ENCODE measurements at places on chromosomes 12 and 14. TPM values are rescaled to one million over a fixed set of nuclear protein-coding genes. Genes with fewer than 3 reads are reported as not detected.

DNA sequence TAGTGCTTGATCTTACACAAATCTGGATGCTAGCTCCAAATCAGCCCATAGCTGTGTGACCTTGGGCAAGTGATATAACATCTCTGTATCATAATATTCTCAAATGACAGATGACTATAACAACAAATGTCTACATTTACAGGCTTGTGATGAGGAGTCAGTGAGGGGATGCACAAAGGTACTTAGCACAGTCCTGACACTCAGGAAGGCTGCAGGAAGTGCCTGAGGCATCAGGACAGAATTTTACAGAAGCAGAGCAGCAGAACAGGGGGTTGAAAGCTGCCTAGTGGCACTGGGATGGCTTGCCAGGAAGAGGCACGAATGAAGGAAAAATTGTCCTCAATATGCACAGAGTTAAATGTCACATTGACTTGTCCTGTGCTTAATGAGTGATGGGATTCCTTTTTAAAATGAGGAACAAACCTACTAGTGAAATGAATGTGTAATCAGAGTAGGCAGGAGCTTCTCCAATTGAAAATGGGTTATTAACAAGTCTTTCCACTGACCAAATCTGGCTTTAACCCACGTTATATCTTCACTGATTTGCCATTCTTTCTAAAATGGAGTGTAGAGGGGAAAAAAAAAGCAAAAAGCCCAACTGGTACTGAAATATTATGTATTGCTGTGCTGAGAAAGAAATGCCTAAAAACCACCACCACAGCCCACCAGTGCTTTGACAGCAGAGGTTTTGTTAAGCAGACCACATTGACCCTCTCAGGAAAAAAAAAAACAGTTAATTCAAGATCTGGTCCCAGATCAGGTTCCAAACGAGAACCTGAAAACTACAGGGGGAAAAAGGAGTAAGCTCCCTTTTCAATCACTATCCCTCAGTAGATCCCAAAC lies 11.6 kb downstream of the BTG1 start:
- peaks cover 55% of the 10 kb centered on the region for H3K4me1 ChIP-seq
- no peaks in the 10 kb centered on the region for H3K36me3 ChIP-seq
- no peak for DNase-seq
- no peaks in the 10 kb centered on the region for H3K27me3 ChIP-seq

- no peaks in the 10 kb centered on the region for H3K27me3 ChIP-seq
- no peak overlapping the region for H3K27ac ChIP-seq
- no peak for DNase-seq
- H3K4me3 ChIP-seq: no peak overlapping the region
- H3K36me3 ChIP-seq: no peaks in the 10 kb centered on the region
Measured at GRCh38 chr12:25767606-25768005, 190.9 kb upstream of the RASSF8 start.

GRCh38 chr12:122886851-122887818 lies 8.8 kb downstream of the VPS37B start:
- H3K4me3 ChIP-seq: no peak overlapping the region
- DNase-seq: peak; percentile 67
- H3K4me1 ChIP-seq: peaks cover 58% of the 10 kb centered on the region
- no peaks in the 10 kb centered on the region for H3K27me3 ChIP-seq
- peak overlapping the region; percentile 86 for H3K27ac ChIP-seq
- no peaks in the 10 kb centered on the region for H3K36me3 ChIP-seq

- H3K27me3 ChIP-seq: no peaks in the 10 kb centered on the region
- H3K4me1 ChIP-seq: no peaks in the 10 kb centered on the region
- no peak for DNase-seq
- no peak overlapping the region for H3K27ac ChIP-seq
Measured at GRCh38 chr14:102737402-102738372, 39.6 kb upstream of the TRAF3 start.

GRCh38 chr12:85191-85666 lies 18.7 kb downstream of the IQSEC3 start:
- H3K36me3 ChIP-seq: no peaks in the 10 kb centered on the region
- no peaks in the 10 kb centered on the region for H3K4me1 ChIP-seq

DNA sequence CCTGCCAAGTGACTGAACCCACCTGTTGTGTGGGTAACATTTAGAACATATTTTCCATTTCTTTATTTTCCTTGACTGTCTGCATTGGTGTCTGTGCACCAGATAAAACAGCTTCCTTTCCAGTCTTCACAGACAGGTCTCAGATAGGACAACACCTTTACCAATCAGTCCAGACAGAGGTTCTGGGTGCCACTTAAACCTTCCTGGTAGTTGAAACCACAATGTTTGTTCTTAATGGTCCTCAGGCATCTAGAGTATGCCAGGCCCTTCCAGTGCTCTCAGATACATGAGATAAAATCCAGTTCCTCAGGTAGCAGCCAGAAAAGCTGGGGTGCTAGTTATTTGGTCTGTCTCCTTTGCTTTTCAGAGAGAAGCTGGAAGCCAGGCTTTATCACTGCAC lies 7.0 kb upstream of the CLEC2D start:
- no peak for DNase-seq
- no peak overlapping the region for H3K27ac ChIP-seq
- peaks cover 7% of the 10 kb centered on the region for H3K36me3 ChIP-seq
- no peak overlapping the region for H3K4me3 ChIP-seq
- no peaks in the 10 kb centered on the region for H3K27me3 ChIP-seq

DNA sequence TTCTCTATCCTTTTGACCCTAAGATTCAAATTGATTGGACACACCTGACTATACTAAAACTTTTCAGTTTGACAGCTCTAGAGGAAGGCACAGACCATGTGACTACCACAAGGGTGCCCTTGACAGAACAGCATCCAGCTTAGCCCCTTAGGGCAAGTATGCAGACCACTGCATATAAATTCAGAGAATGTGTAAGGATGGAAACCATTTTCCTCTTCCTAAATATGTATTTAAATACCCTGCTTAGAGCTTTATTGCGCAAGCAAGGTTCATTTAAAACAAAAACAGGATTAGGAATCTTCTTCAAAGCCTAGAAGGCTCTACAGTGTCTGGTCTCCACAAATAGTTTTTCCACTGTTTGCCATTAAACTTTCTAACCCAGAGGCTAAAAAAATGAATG lies 202.8 kb downstream of the MED13L start:
- no peaks in the 10 kb centered on the region for H3K27me3 ChIP-seq
- H3K36me3 ChIP-seq: no peaks in the 10 kb centered on the region
- H3K4me3 ChIP-seq: no peak overlapping the region
- no peak overlapping the region for H3K27ac ChIP-seq
- H3K4me1 ChIP-seq: no peaks in the 10 kb centered on the region

GRCh38 chr12:86788661-86789060 lies 532.5 kb upstream of the MGAT4C start:
- H3K4me3 ChIP-seq: no peak overlapping the region
- H3K27ac ChIP-seq: no peak overlapping the region
- no peaks in the 10 kb centered on the region for H3K27me3 ChIP-seq

Gene ARHGAP9
- 3.6 TPM for polyA plus RNA-seq

GRCh38 chr12:109475993-109476806 lies 900 bp downstream of the KCTD10 start:
- H3K36me3 ChIP-seq: no peaks in the 10 kb centered on the region
- no peaks in the 10 kb centered on the region for H3K27me3 ChIP-seq
- no peak for DNase-seq
- peaks cover 4% of the 10 kb centered on the region for H3K4me1 ChIP-seq
- peak overlapping the region; percentile 97 for H3K27ac ChIP-seq
- H3K4me3 ChIP-seq: peak overlapping the region; percentile 79

DNA sequence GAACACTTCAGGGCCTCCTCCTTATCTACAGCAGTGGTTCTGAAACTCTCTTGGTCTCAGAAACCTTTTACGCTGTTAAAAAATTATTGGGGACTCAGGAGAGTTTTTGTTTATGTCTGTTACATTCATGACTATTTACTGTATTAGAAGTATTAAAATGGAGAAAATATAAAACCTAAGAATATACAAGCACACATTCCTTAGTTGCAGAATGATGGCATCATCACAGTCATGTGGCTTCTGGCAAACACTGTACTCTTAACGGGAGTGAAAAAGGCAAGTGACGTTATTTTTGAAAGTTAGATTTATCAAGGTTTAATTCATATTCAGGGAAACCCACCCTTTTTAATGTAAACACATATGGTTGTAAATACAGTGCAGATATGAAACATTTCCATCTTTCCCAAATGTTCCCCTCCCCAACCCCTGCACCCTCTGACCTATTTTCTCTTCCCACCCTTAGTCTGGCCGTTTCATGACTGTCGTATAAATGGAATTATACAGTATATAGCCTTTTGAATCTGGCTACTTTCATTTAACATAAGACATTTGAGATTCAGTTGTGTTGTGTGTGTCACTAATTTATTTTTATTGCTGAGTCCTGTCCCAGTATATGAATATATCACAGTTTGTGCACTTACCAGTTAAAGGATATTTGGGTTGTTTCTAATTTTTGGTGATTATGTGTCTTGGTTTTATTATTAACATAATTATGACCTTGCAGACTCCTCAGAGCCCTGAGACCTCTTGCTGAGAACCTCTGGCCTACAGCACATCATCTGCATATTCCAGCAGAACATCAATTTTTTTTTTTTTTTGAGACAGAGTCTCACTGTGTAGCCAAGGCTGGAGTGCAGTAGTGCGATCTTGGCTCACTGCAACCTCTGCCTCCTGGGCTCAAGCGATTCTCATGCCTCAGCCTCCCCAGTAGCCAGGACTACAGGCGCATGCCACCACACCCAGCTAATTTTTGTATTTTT lies 457.0 kb downstream of the PCNX1 start:
- peak; percentile 14 for DNase-seq
- H3K36me3 ChIP-seq: no peaks in the 10 kb centered on the region
- no peak overlapping the region for H3K4me3 ChIP-seq
- H3K27ac ChIP-seq: peak overlapping the region; percentile 55

Gene KRT79
- not detected for polyA plus RNA-seq

GRCh38 chr14:97695456-97695981 lies 898.3 kb downstream of the VRK1 start:
- H3K27me3 ChIP-seq: no peaks in the 10 kb centered on the region
- H3K4me1 ChIP-seq: peaks cover 7% of the 10 kb centered on the region
- DNase-seq: no peak
- no peak overlapping the region for H3K27ac ChIP-seq
- H3K4me3 ChIP-seq: no peak overlapping the region

- no peaks in the 10 kb centered on the region for H3K36me3 ChIP-seq
- H3K27ac ChIP-seq: no peak overlapping the region
- peaks cover 4% of the 10 kb centered on the region for H3K27me3 ChIP-seq
- H3K4me1 ChIP-seq: no peaks in the 10 kb centered on the region
- no peak for DNase-seq
- no peak overlapping the region for H3K4me3 ChIP-seq
Measured at GRCh38 chr12:10672231-10672868, 1.5 kb downstream of the STYK1 start.

DNA sequence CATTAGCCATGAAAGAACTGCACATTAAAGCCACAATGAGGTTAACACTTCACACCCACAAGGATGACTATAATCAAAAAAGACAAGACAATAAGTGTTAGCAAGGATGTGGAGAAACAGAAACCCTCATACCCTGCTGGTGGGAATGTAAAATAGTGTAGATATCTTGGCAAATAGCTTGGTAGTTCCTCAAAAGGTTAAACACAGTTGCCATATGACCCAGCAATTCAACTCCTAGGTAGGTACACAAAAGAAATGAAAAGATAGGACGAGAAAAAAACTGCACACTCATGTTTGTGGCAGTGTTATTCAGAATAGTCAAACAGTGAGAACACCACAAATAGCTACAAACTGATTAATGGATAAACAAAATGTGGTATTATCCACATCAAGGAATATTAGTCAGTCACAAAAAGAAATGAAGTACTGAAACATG lies 93.5 kb downstream of the ATXN2 start:
- no peaks in the 10 kb centered on the region for H3K27me3 ChIP-seq
- DNase-seq: no peak
- no peak overlapping the region for H3K4me3 ChIP-seq
- H3K36me3 ChIP-seq: no peaks in the 10 kb centered on the region
- H3K4me1 ChIP-seq: no peaks in the 10 kb centered on the region

DNA sequence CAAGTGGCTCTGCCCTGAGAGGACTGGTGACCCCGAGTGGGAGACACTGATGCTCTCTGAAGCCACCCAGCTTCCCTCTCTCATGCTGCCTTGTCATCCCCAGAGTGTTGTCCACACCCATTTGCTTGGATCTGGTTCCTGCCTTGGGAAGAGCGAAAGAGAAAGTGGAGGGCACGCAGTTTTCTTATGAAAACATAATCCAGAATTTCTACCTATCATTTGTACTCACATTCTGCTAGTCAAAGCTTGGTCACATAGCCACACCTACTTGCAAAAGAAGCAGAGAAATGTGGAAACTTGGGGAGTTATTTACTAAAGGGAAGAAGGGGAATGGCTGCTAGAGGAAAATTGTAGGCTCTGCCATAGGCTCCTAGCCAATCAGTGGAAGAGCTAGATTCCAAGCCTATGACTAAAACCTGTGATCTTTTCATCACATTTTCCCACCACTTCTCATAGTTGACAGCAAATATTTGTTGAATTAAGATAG lies 326.3 kb downstream of the ZFP36L1 start:
- H3K4me3 ChIP-seq: no peak overlapping the region
- H3K27me3 ChIP-seq: no peaks in the 10 kb centered on the region
- H3K4me1 ChIP-seq: peaks cover 24% of the 10 kb centered on the region
- H3K27ac ChIP-seq: peak overlapping the region; percentile 56
- DNase-seq: peak; percentile 57

Gene FSCB
- polyA plus RNA-seq: not detected

Gene IFNG-AS1
- polyA plus RNA-seq: not detected
